ENCODE measurements at places on chromosomes 5 and 9. TPM values are rescaled to one million over a fixed set of nuclear protein-coding genes. Genes with fewer than 3 reads are reported as not detected.
A peak's percentile ranks its signal among the peaks of the same experiment; 100 is the strongest.

Gene GPR150
- total RNA-seq, result 0.13 TPM

Gene CCL28
- 0.16 TPM for total RNA-seq

Gene ZNF366
- 6.1 TPM for total RNA-seq

Gene CDKN2A
- total RNA-seq, result 0.85 TPM

DNA sequence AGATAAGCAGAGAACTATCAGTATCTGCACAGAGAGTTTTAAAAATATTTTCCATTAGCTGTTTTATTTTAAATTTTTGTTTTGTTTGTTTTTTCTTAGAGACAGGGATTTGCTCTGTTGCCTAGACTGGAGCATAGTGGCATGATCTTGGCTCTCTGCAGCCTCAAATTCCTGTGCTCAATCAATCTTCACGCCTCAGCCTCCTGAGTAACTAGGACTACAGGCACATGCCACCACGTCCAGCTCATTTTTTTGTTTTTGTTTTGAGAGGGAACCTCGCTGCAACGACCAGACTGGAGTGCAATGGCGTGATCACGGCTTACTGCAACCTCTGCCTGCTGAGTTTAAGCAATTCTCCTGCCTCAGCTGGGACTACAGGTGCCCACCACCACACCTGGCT lies 138.2 kb upstream of the LPAR1 start:
- DNase-seq, result no peak

- DNase-seq, result no peak
Observed at GRCh38 chr5:119074419-119074818, 3.5 kb downstream of the DMXL1 start.

DNA sequence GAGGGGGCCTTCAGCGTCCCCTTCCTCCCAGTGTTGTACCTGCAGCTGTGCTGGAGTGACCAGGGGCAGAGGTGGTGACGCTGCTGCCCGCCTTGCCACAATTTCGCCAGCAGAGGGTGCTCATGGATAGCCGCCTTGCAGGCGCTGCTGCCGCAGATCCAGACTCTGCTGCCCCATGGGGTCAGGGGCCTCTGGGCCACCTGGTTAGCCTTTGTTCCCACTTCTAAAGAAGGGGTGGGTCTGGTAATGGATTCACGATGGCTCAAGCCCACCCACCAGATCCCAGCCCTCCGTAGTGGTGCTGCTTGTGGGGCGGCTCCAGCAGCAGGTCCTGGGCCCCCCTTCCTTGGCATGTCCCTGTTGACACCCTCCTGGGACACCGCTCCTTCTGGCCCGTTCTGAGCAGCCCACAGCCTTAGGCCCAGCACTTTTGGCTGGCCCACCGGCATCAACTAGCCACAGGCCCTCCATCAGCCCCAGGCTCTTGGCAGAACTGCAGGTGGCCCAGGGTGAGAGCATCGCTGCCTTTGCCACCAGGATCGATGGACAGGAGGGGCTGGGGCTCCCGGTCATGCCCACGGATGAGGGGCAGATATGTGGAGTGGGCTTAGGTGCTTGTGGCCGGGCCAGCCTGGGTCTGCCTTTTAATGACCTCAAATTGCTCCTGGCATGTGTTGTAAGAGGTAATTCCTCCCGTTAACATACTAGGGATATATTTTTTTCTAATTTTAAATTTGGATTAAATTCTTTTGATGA lies 57.2 kb downstream of the COL5A1 start:
- DNase-seq, result peak; percentile 66

- DNase-seq, result no peak
Observed at GRCh38 chr5:1749346-1750124, 50.1 kb downstream of the MRPL36 start.

DNA sequence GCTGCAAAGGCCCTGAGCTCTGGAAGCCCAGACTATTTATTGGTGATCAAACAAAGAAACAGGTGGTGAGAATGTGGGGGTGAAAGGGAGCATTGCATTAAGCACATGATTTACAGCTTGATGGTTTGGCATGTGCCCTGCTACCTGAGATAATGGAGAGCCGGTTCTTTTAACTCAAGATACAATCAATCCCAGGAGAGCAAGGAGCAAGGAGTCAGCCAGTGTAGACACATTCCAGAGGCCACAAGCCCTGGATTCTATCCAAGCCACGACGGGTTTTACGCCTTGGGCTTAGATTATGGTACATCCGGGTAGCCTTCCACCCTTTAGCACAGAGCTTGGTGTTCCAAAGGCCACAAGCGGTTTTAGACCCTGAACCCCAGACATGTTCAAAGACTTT lies 292.2 kb downstream of the CYLC2 start:
- no peak for DNase-seq

GRCh38 chr5:14665949-14666348 lies 1.4 kb downstream of the OTULIN start:
- DNase-seq, result no peak

- peak; percentile 62 for DNase-seq
Observed at GRCh38 chr9:128005923-128006322, 25.1 kb upstream of the EEIG1 start.

DNA sequence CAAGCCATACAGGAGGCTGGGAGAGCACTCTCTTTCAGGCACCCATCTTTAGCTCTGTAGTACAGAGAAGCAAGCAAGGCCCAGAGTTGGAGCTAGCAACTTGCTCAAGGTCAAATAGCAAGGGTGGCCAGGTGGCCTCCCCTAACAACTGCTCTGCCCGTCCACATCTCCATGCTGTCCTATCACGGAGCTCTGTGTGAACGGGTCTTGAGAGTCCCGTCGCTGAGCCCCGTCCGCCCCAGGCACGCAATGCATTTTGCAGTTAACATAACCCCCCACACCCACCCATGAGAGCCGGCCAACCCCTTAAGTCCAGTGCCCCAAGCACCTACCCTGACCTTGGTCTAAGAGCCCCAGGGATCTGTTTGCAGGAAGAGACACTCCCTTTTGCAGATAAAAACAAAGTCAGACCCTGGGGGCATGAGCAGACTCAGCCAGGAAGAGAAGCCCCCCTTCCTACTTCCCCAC lies 1.5 kb downstream of the RNF44 start:
- no peak for DNase-seq

DNA sequence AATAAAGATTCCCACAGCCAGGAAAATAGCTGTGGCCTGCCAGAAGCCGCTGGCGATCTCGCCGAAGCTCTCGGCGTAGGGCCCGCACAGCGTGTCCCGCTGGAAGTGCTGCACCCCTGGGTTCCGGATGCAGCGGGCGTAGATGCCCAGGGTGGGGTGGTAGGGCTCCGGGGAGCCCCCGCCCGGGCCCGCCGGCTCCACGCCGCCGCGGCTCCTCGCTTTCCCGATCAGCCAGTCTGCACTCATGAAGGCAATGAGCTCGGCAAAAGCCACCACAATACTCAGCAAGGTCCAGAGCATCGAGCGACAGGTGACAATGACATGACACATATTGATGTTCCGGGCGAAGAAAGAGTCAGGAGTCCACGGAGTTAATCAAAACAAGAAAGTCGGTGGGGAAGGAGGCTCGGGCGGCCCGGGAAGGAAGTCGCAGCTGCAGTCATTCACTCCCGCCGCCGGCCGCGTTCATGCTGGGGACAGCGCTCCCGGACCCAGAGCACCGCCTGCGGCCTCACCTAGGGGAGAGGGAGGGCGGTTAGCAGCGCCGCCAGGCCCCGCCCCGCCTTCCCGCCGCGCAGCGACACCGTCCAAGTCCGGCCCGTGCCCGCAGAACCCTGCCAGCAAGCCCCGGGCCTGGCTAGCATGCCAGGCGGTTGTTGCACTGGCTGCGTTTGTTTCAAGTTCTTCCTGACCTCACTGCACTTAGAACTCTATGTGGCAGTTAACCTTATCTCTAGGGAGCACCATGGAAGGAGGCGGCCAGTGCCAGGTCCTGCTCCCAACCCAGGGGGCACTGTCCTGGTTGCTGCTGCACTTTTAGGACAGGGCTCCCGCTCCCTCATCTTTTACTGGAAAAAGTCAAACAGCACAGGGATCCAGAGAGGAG lies 138.4 kb downstream of the LHFPL2 start:
- DNase-seq, result peak; percentile 85

GRCh38 chr5:175885813-175886212 lies 14.4 kb downstream of the CPLX2 start:
- DNase-seq, result no peak

- DNase-seq, result no peak
Observed at GRCh38 chr5:4027088-4027734, 431.6 kb downstream of the IRX1 start.

- no peak for DNase-seq
Observed at GRCh38 chr9:35070823-35071813, 1.3 kb downstream of the VCP start.

GRCh38 chr9:92719028-92719647 lies 45.5 kb downstream of the BICD2 start:
- no peak for DNase-seq

GRCh38 chr9:94817291-94818177 lies 91.0 kb downstream of the AOPEP start:
- no peak for DNase-seq

DNA sequence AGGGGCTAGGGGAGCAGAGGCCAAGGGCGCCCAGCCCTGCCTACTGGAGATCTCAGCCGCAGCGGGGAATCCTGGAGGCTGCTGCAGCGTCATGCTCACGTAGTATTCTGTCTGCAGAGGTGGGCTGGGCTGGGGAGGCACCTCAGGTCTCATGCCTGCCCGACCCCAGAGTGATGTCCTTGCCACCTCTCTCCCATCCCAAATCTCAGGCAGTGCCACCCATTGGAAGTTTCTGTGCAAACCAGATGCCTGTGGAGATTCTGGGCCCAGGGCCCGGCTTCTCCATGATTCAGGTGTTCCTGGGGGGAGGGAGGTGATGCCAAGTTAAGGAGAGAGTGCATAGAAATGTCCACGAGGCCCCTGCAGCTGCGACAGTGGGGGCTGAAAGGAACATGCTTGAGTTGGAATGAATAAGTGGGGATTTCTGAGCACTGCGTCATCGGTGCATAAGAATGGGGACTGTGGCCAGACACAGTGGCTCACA lies 72.0 kb downstream of the ANKRD33B start:
- no peak for DNase-seq

DNA sequence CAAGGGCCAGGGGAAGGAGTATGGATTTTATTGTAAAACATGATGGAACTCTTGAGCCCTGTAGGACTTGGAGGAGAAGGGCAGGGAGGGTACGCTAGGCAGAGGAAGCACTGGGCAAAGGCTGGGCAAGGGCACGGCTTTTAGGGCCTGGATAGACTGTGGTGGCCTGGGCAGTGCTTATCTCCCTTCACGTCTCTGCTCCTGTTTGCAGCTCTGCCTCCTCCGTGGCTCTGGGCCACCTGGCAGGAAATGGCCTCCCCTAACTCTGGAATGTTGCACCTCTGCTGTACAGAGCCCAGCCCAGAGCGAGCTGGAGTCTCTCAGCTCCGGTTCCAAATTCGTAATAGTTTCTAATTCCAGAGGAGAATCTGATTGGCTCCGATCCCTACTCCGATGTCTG lies 12.2 kb upstream of the STC2 start:
- DNase-seq, result no peak

GRCh38 chr9:129769669-129770068 lies 16.8 kb upstream of the PTGES start:
- no peak for DNase-seq

GRCh38 chr5:137144656-137145055 lies 354.5 kb downstream of the SPOCK1 start:
- DNase-seq, result no peak

- DNase-seq, result no peak
Observed at GRCh38 chr9:93809204-93809940, 145.8 kb downstream of the BARX1 start.

DNA sequence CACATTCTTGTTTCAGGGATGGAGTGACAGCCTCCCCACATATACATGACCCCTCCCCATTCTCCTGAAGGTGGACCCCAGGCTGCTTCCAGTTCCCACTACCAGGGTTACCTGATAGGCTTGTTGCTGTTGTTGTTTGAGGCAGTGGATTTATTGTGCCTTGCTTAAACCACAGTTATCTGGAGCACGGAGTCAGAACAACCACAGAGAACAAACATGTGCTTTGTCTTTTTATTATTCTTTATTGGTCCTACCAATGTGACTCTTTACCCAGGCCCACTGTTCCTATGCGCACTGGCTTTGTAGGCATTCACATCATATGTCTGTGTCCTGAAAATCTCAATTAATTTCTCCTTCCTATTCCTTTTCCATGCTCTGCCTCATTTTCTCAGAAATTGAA lies 41.2 kb upstream of the IPPK start:
- DNase-seq, result no peak

DNA sequence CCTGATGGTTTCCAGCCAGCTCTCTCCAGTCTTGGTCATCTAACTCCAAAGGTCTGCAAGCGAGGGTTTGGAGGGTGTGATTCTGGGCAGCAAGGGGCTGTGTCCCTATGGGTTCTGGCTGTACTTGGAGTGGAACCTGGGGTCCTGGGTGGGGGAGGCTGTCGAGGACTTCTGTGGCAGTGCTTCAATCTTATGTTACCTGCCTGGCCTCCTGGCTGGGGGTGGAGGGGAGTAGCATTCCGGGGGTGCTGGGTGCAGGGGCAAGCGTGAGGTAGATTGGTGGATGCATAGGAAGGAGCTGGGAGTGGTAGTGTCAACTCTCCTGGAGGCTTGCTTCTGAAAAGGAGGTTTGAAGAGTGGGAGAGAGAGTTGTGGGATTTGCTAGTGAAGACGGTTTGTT lies 143.4 kb downstream of the HSPA4 start:
- no peak for DNase-seq

- DNase-seq, result no peak
Observed at GRCh38 chr9:97475059-97475458, 26.4 kb upstream of the TMOD1 start.

GRCh38 chr5:172622091-172623046 lies 18.7 kb upstream of the NEURL1B start:
- DNase-seq, result no peak
